Stimulated activated CD8-positive, alpha-beta memory T cell treated with anti-CD3 and anti-CD28 coated beads, Interleukin-4, amount 100 ng/mL, for 1 hour (primary cell): ENCODE measurements at places on chromosomes 7 and 10.

- DNase-seq = no peak
Observed at GRCh38 chr10:108147346-108147745, 982.8 kb upstream of the SORCS1 start.

- DNase-seq = no peak
Observed at GRCh38 chr7:117841611-117842010, 31.6 kb downstream of the CTTNBP2 start.

DNA sequence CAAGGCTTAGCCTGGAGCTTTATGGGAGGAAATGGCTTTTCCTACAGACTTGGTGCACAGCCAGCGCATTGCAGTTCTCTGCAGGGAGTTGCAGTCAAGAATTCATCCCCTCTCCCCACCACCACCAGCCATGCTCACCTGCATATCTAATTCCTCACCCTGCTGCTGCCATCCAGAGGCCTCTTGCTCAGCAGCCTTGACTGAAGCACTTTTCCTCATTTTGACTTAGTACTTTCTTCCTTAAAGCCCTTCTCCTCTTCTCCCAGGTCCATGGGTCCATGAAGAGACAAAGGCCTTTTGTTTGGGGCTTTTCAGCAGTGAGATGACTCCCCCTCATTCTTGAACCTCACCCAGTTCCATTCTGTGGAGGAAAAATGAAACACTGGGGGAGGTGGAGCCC is 39.7 kb upstream of the GPR141 start:
- no peak for DNase-seq

- no peak for DNase-seq
Observed at GRCh38 chr10:3813986-3814837, 29.2 kb upstream of the KLF6 start.

DNA sequence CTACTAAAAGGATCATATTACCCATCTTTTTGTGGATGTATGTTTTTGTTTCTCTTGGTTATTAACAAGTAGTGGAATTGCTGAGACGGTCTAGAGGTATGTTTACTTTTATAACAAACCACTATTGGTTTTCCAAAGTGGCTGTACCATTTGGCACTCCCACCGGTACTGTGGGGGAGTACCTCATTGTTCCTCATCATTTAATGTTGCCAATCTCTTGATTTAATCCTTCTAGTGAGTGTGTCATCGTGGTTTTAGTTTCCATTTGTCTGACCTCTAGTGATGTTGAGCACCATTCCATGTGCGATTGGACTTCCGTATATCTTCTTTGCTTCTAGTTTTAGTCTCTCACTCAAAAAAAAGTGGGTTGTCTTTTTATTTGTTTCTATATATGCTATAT is 50.4 kb downstream of the RBM33 start:
- no peak for DNase-seq

- DNase-seq = no peak
Observed at GRCh38 chr10:115049960-115050359, 43.2 kb upstream of the ATRNL1 start.

DNA sequence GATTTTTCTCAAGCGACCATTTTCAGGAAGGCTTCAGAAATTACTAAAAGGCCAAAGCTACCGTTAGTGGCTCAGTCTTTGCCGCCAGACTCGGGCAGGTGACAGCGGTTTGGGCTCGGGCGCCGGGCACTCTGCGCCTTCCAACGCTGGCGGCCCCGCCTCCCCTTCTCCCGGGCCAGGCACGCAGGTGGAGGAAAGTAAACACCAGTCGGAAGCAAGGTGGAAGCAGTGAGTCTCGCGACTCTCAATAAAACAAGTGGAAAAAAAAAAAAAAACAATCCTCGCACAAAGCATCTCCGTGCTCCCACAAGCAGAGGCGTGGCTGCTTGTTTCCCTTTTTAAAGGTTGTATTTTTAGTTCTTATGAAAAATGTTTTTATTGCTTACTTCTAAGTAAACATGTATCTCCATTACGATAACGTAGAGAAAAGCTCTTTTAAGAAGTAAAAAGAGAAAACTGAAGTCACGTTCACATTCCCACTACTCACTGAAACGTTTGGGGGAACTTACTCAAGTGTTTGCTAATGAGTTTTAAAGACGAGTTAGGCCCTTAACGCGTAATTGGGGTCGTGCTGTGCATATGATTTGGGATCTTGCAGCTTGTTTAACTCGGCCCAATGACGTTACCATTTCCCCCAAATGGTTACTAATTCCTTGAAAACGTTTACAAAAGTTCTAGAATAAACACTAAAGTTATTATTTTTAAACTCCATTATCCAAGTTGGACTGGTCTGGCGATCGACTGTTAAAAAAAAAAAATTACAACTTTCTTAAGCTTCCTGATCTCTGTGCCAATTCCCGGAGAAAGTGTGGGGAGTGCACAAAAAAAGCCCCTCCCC is 864 bp downstream of the CDCA7L start:
- DNase-seq = no peak

GRCh38 chr10:62733654-62734293 is 70.7 kb upstream of the ADO start:
- DNase-seq = no peak

DNA sequence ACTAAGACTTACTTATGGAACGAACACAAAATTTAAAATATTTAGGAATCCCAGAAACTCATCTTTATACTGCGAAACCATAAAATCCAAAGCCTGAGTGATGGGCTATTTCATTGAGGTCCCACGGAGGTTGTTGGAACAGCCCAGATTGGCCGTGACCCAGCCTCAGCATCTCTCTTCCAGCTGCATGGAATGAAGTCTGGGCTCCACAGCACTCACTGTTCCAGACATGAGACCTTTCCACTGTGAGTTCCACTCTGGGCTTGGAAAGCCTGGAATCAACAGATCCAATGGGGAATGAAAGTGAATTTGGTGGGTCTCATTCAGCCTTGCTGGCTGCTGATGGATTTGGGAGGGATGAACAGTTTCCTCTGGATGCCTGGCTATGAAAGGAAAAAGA is 184.9 kb downstream of the EMX2 start:
- no peak for DNase-seq

GRCh38 chr10:68901105-68901927 is at the start of gene DDX50:
Gene DDX50 (plus strand): TSS chr10:68901315. CDS start chr10:68901385, 70 bp downstream.
- peak; percentile 93 for DNase-seq

GRCh38 chr7:128373606-128374005 is 12.1 kb upstream of the PRRT4 start:
- no peak for DNase-seq

GRCh38 chr7:101031082-101031481 is 11.2 kb downstream of the MUC17 start:
- no peak for DNase-seq

GRCh38 chr7:157076466-157076865 is 62.3 kb upstream of the UBE3C start:
- no peak for DNase-seq

DNA sequence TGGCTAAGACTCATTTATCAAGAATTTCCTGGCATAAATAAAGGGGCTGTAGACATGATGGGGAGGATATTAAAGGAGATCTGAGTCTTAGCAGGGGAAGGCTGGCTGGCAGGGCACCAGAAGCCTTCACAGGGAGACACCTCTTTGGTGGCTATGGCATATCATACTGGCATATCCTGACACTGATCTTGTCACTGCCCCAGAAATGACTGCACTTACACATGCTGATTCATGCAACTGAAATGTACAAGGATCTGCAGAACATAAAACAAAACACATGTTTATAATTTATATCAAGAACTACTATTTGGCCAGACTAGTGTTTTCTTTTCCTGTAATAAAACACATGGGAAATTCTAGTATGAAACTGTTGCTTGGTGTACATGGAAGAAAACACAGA is 5.5 kb upstream of the LIPN start:
- no peak for DNase-seq

DNA sequence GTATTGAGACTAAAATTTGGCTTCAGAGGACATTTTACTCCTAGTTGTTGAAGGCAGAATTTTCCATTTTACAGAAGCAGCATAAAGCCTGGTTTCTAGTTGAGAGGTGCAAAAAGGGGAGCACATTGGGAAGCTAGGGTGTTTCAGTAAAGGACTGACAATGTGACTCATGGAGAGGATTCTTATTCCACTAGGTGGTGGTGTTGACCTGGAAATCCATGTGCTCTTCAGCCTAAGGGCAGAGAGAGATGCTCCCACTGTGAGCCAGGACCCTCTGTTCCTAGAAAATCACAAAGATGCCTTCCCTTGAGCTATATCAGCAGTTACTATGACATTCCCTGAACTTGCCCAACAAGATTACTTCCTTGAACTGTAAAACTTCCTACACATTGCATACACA is 687.8 kb downstream of the IPMK start:
- DNase-seq = no peak

- DNase-seq = no peak
Observed at GRCh38 chr7:105257338-105257737, 131.4 kb downstream of the SRPK2 start.
